CD4-positive, alpha-beta T cell treated with Interleukin-4 for 4 hours (primary cell): ENCODE measurements at places on chromosomes 11 and 22.

DNA sequence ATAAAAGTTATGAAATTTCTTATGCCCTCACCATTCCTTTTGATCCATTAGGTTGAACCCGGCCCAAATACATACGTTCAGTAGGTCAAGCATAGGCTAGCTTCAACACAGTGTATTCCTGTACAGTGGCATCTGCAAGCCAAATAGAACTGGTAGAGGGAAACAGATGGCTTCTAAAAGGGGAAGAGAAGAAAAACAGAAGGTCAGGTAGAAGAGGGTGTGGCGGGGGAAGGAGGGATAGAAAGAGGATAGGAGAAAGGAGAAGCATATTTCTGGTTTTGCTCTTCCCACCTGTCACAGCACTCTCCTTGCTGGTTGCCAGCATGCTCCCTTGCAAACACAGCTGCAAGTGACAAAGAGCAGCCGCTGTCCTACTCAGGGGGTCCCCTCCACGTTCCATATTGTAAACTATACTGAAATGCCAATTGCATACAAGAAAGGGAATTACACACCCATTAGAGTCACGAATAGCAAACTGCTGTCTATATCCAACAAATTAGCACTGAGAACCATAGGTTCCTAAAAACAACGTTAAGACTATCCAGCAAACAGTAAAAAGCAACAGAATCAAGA, 71.8 kb downstream of the PHF21A start:
- no peak for DNase-seq

DNA sequence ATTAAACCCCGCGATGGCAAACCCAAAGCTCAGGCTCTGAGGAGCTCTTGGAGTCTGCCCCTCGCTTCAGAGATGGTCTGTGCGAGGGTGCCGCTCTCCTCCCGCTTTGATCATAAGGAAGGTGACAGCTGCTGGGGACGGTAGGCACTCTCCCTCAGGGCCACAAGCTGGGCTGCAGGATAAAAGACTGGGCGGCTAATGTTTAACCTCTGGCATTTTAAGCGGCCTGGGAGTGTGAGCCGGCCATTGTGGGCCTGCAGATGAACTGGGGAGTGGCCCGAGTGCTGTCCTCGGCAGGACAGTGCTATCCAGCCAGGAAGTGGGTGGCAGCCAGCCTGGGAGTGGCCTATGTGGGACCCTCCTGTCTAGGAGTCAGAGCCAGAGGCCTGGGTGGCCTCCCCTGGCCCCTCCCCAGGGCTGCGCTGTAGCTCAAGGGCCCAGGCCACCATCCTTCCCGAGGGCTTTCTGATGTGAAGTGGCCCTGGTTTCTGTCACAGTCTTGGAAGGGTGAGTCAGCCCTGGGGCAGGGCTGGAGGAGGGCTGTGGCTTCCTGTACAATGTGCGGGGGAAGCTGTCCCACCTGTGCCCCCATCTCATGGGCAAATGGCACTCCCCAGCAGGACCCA, 58.7 kb upstream of the PRODH start:
- no peak for DNase-seq

DNA sequence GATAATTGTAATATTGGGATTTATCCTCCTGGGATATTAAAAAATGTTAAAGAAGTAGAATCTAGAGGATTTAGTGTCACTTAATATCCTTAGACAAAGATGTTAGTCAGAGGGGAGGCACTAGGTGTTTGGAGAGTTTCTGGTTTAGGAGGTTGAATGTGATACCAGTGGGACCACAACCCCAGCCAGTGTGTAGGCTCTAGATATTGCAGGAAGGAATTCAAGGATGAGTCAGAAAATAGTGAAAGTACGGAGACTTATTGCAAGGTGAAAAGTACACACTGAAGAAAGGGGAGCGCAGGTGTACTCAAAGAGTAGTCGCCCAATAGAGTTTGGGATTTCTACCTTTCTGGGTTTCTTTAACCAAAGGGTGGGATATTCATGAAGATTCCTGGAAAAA, 5.7 kb upstream of the TMEM41B start:
- no peak for DNase-seq

DNA sequence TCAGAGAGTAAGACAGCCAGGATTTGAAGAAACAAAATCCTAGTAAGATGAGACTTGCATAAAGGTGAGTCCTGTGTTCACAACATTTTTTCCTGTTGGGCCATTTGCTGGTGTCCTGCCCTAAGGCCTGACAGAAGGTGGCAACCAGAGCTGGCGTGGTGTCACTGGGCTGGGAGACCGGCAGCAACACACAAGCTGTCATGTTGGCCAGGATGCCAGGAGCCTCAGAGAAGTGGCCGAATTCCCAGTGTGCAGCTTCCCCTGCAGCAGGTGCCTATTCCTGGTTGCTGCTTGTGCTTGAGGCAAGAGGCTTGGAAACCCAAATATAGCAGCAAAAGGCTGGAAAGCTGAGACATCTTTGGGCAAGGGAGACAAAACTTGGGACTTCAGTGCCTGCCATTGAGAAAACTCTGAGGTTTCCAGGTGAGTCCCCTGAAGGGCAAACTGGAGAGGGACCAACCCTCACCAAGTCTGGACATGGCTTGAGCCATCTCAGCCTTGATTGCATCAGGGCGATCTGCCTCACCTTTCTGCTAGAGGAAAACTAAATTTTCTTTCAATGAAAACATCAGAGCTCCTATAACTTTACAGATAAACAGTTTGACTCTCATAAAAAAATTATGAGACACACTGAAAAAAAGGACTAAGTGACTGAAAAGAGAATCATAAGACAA, 25.9 kb downstream of the ALG12 start:
- DNase-seq, result no peak

GRCh38 chr11:19680829-19681368, 31.7 kb upstream of the NAV2 start:
- no peak for DNase-seq

- no peak for DNase-seq
These were observed 15.1 kb downstream of the UQCR10 start for GRCh38 chr22:29782061-29782845.

- DNase-seq, result peak; percentile 76
These were observed 1.9 kb upstream of the PEX26 start for GRCh38 chr22:18075720-18076497.

DNA sequence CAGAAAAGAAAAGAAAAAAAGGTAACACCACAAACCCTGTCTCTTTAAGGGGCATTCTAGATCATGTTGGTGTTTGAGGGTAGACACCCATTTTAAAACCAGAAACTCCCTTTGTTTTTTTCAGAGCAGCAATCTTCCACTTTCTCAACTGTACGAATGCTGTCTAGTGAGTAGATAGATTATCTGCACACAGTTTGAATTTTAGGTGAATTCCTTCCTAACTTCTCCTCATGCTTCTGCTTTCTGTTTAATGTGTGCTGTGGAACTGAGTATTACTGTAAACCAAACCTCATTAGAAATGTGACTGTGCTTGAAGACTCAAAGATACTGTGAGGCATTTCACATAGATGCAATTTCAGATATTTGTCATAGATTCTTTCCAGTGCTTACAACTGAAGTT, 102.4 kb downstream of the PRMT3 start:
- no peak for DNase-seq

DNA sequence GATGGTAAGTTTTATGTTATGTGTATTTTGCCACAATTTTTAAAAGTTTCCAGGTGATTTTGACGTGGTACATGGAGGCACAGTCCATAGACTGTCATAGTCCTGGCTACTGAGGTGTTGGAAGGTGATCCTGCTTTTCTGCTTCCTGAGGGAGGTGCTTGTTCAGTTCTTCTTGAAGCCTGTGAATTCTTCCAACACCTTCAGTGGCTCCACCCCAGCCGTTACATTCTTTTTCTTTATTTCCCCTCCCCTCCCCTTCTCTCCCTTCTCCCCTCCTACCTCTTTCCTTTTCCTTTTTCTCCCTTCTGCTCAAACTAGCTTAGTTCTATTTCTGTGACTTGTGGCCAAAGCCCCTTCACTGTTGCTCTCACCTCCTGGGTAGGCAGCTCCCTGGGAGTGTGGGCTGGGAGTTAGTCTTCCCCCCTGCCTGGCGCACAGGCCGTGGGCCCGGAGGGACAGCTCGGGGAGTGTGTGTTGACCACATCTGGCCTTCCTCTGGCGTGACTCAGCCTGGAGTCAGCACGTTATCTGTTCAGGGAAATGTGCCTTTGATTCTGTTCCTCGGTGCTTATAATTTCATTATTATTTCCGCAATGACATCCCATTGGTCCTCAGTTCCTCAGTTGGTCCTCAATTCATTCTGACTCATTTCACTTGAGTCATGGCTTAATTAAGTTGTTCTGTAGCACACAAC, 566.2 kb downstream of the TBC1D22A start:
- DNase-seq, result no peak

- DNase-seq, result no peak
These were observed 15.5 kb downstream of the CLTCL1 start for GRCh38 chr22:19275919-19276600.

GRCh38 chr22:40194656-40195055, 16.9 kb downstream of the TNRC6B start:
- DNase-seq, result no peak

- DNase-seq, result no peak
These were observed 15.2 kb downstream of the KCNQ1OT1 start for GRCh38 chr11:2684581-2684980.

- DNase-seq, result no peak
These were observed 27.0 kb downstream of the FADS2 start for GRCh38 chr11:61854966-61855714.
